ENCODE measurements at places on chromosomes 5 and 9.

DNA sequence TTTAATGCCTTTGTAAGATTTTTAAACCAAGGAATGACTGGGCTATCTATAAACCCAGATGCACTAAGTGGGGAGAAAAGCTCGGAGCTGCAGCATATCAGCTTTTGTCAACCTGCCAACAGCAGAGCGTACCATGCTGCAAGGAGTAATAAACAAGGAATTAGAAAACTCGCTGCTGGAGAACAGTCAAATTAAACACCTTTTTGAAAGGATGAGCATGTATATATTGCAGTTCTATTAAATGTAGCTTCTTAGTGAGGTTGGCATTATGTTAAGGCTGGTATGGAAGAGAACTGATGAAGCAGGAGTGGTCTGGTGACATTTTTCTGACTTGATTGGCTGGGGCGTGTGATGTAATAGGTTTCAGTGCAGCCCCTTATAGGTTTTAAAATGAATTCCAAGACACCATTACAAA, 74.7 kb downstream of the PIK3R1 start:
- DNase-seq: no peak

DNA sequence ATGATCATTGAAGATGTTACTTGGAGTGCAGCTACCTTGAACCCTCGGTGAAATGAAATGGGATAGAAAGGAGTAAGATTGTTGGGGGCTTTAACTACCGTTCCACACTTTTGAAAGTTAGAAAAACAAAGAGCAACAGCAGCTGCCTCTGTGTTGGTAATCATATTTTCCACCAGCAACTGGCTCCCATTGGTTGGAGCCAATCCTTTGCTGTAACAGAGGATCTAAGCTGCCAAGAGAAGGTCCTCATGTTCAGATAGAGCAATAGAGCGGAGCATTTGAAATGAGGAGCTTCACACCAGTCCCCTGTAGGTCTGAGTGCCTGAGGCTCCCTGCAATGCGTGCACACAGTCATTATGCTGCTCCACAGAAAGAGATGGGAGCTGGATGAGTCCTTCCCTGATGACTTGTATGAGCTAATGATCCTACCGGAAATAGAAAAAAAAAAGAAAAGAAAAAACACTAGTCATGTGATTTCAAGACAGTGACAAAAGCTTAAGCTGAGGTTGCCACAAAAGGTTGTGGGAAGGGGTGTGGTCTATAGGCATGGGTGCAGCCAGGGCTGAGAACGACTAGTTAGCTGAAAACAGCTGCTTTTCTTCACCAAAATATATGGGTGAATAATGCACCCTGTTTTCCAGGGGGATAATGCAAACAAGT, 300.7 kb downstream of the MLLT3 start:
- no peak for DNase-seq

DNA sequence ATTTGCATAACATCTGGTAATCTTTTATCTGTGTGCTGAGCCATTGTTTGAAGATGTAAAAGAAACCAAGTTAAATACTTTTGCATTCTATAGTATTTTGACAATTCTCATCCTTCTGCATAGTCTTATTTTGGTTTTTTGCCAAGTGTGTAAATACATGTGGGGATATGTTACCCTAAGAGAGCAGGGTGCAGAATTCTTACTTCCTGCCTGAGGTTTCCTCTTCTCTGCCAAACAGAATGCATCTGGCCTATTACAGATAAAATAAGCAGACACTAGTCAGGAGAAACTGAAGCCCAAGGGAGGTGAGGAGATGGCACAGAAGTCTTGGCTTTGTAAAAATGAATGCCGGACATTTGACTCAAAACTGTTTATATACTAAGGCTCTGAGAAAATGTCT, 462.1 kb downstream of the TMEM38B start:
- no peak for DNase-seq

DNA sequence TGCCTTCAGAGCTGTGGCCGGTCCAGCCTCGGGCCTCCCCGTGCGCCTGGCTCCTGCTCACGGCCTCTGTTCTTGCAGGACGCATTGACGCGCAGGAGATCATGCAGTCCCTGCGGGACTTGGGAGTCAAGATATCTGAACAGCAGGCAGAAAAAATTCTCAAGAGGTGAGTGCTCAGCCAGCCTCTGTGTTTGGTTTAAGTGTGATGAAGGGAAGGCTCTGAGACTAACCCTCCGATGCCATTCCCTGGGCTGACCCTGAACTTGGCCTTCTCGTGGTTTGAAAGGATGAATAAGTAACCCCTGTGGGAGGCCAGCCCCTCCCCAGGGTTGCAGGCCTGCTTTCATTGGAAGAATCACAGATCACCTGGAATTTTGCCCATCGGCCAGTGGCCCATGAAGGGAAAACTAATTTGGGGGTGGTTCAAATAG, 26.3 kb downstream of the PTGES2 start:
- no peak for DNase-seq

GRCh38 chr9:76521906-76522305, 62.9 kb downstream of the GCNT1 start:
- no peak for DNase-seq

DNA sequence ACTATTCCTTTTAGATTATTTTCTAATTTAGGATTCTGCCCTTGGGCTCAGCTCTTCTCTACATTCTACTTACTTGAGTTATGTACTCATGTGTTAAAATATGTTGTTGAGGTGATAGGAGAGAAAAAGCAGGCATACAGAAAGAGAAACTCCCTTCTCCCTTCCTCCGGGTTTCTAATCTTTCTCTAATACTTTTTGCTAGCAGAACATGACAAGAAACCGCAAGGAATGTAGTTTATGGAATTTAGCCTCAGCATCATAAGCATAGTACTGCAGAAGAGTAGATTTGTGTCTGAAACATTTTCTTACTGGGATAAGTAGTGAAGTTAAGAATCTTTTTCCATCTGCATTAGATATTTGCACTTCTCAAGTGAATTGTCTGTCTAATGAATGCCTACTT, 139.5 kb upstream of the CYLC2 start:
- no peak for DNase-seq
